Fibroblast of skin of abdomen (primary cell): ENCODE measurements at places on chromosomes 1 and 21.

GRCh38 chr1:161933592-161934588 is 89.8 kb downstream of the OLFML2B start:
- DNase-seq, result no peak

GRCh38 chr1:63668298-63668697 is 75.1 kb downstream of the PGM1 start:
- DNase-seq, result no peak

DNA sequence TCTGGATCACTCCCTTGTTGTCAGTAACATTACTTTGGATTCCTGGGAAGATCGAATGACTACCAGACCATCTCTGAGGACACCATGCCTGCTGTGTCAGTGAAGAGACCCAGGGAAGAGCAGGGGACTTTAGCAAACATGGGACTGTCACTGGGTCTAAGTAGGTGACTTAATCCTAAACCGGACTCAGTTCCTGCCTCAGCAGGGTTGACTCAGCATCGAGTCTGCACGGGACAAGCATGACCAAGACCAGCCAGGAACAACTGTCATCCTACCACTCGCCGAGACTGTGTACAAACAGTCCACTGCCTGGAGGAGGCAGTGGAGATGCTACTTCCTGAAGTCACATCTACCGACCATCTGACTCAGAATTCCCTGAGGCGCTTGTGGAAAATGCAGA is 53.2 kb upstream of the RAB4A start:
- DNase-seq, result no peak

- DNase-seq, result peak; percentile 90
Measured at GRCh38 chr1:53541761-53542550, 82.8 kb downstream of the DMRTB1 start.
